Hematopoietic multipotent progenitor cell treated with erythropoietin and hydrocortisone succinate and interleukin-3 and kit ligand, for 8 days (in vitro differentiated cells): ENCODE measurements at places on chromosomes 12 and 14.

DNA sequence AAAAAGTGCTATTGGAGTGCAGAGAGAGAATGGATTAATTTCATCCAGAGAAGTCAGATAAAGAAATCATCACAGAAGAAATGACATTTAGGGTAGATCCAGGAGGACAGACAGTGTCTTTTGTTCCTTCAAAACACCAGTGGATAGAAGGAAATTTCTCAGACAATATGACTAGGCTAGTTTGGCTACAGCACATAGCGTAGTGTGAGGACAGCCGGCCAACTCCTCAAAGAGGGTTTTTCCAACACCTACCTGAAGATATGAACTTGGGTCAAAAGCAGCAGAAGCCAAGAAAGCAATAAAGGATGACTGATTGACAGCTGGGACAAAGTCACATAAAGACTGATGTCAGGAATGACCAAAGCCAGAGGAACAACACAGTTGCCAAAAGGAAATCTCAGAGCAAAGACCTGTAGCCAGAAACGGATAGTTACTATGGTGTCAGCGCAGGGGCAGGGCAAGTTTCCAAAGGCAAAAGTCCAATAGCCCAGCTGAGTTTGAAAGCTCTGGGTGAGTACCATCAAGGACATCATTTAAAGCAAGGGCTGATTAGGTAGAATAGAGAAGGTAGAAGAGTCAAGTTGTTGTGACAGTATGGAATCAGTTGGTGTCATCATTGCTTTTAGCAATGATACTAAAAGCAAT lies 58.7 kb upstream of the PDE3A start:
- no peak for DNase-seq

GRCh38 chr12:127559349-127560040 lies 707.5 kb upstream of the TMEM132C start:
- peak; percentile 53 for DNase-seq

DNA sequence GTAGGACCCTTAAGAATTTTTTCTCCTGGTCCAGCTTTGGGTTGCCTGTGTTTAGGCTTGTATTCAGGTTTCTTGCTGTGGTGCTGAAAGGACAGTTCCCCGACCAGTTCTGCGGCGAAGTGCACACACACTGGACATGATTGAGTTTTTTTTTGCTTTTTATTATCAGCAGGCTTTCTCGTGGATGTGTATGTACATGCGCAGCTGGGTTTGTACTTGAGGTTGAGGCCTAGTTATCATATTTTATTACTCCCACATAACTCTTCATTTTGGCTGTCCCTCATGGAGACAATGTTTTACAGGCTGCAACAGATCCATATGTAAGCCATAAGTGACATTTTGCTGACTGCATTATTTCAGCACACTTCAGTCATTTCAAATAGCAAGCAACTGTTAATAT lies 2.5 kb downstream of the SCN8A start:
- peak; percentile 31 for DNase-seq

GRCh38 chr12:52354200-52354599 lies 13.1 kb downstream of the KRT85 start:
- no peak for DNase-seq

DNA sequence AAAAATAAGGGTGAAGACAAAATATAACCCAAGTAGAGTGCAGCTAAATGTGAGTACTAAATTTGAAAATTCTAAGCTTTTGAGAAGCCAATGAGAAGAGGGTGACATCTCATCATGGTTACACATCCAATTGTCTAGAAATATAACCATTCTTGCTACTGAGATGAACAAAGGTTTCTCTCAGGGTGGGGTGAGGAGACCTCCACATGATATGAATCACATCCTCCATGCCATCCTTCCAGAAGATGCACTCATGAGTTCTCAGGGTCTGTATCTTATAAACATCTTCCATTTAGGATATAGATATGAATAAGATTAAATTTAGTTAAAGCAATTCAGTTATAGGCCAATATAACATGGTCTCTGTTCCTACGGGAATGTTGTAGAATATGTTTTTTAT lies 38.9 kb upstream of the E2F7 start:
- DNase-seq = no peak

DNA sequence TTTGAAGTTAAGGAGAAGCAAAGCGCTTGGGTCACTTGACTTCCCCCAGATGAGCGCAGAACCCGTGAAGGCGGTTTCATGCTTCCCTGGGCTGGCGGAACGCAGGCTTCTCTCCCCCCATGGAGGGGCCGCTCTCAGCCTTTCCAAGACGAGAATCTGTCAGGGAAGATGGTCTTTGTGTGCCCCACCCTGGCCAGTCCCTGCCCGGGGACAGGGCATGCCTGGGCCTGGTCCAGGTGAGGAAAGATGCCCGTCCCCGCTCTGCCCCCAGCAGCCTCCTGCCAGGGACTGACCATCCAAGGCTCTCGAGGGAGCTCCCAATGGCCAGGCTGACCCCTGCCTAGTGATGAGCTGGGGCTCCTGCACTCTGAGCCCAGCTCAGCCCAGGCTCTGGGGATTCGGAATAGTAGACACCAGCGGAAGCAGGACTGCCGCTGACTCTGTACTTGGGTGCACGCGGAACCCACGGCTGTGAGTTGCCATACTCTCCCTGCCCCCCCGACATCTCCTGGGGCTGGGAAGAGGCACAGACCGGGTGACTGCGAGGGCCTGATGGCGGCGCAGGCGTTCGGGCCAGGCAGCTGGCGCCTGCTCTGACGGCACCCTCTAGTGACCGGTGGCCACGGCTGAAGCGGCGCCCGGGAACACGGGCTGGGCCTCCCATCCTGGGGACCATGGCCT lies 142.2 kb upstream of the FKBP4 start:
- DNase-seq = no peak

- peak; percentile 33 for DNase-seq
Measured at GRCh38 chr14:50560931-50561285, 963 bp downstream of the ATL1 start.

DNA sequence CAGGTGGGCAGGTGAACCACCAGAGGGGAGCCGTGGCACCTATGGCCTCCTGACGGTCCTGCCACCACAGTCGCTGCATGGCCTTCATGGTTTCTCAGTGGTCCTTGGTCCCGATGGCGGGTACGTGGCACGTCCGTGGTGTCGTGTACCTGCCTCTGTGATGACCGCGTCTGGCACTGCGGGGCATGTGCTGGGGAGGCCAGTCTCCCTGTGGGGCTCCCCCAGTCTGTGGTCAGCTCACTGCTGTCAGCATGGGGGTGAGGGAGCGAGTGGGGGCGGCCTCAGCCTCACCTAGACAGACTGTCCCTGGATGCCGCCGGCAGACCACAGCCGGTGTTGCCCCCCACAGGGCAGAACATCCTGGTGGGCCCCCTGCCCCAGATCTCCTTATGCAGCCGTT lies 267.2 kb downstream of the SEC23A start:
- DNase-seq = no peak

DNA sequence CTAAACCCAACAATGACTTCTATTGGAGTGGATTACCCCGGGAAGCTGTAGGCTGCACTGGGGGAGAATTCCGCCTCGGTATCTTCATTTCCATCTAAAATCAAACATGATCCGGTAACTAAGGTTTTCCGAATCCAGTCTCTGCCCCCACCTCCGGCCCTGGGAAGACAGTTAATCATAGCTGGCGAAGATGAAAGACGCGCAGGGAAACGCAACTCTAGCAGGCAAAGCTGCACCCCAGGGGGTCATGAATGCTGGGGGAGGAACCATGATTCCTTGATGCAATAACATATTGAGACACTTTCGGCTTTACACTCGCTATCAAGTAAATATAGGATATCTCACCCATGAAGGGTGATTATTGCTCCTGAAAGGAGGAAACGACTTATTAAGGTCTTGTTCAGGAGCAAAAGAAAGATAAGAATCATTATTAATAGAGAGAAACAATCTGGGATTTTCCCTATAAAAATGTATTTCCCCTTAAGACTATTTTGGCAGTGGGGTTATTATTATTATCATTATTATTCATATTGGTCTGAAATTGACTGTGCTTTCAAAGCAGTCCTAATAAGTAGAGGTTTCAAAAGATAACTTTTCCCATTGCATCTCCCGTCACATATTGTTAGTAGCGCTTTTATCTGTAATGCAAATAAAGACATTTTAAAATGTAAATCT lies 614.9 kb downstream of the VRK1 start:
- no peak for DNase-seq
